ENCODE measurements at places on chromosomes 13 and 19. TPM values are rescaled to one million over a fixed set of nuclear protein-coding genes. Genes with fewer than 3 reads are reported as not detected.
A peak's percentile ranks its signal among the peaks of the same experiment; 100 is the strongest.

Gene ZNF90
- polyA plus RNA-seq = 5.4 TPM

Gene KIRREL2
- polyA plus RNA-seq = 0.24 TPM

Gene LILRB1
- 1.4 TPM for polyA plus RNA-seq

Gene LPAR2
- polyA plus RNA-seq = 4.5 TPM

Gene SERPINE3
- polyA plus RNA-seq = 0.17 TPM

Gene LMO7
- 138 TPM for polyA plus RNA-seq

Gene GRAMD1A
- polyA plus RNA-seq = 34.0 TPM

Gene UBE2L5
- 0.62 TPM for polyA plus RNA-seq

Gene PRKCSH
- 175 TPM for polyA plus RNA-seq

DNA sequence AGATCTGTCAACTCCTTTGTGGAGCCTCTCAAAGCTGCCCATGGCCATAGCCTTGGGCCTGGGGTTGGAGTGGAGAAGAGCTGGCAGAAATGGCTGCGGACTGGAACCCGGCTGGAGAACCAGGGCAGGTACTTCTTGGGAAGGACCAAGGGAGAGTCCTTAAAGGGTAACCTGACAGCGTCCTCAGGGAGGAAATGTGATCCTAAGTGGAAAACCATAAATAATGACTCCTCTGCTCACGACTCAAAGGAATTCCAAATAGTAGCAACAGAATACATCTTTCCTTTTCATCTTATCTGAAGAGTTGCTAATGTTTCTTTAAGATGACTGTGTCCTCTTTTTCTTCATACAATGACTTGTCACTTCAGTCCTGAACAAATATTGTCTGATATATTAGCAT is 41.0 kb downstream of the RAP2A start:
- no peak for DNase-seq

DNA sequence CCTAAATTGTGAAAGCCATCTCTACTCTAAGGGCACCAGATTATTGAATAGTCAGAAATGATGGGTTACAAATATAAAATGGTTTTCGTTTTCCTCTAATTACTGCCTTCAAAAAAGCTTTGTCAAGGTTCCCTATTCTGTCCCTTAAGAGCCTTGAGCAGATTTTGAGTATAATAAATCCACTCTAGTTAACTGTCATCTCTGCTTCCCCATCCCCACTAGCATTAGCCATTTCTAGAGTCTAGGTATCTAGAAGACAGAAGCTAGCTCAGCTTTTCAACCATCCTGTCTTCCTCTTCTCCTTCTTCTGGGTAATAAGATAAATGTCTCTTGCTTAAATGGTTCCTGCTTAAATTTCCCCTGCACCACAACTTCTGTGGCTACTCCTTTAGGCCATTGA is 290.4 kb downstream of the DACH1 start:
- DNase-seq = no peak

DNA sequence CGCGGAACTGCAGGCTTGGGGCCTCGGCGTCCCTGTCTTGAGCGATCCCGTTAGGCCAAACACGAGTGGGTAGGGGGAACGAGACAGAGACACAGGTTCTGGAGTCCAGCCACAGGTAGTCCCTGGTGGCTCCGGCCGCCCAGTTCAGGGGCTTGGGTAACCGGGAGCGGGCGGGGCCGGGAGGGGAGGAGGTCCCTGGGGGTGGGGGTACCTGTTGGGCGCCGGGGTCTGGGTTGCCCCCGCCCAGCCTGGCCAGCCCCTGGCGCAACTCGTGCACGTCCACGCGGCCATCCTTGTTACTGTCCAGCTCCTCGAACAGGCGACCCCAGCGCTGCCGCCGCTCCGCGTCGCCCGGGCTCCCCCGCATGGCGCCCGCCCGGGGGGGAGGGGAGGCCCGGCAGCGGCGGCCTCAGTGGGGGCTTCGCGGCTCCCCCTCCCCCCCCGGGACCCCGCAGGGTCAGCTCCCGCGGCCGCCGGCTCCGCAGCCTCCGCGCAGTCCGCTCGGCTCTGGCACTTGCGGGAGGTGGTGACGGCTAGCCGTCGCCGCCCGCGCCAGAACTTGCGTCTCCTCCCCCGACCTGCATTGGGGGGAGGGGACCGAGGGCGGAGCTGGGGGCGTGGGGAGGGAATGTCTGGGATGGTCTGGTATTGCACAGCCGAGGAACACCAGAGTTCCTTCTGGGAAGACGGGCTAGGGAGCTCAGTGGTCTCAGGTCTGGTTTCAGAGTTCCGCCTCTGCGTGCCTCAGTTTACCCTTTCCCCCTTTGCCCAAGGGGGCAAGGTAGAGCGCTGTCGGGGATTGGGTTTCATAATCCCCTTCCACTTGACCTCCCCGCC is at the start of gene SLC25A23:
Gene SLC25A23, minus strand, starts transcription at position 531 of the 837 bp plus-strand sequence. Its CDS starts 164 bp downstream, at position 367.
- peak; percentile 83 for DNase-seq

GRCh38 chr13:60707878-60708277 is 310.9 kb downstream of the TDRD3 start:
- no peak for DNase-seq

DNA sequence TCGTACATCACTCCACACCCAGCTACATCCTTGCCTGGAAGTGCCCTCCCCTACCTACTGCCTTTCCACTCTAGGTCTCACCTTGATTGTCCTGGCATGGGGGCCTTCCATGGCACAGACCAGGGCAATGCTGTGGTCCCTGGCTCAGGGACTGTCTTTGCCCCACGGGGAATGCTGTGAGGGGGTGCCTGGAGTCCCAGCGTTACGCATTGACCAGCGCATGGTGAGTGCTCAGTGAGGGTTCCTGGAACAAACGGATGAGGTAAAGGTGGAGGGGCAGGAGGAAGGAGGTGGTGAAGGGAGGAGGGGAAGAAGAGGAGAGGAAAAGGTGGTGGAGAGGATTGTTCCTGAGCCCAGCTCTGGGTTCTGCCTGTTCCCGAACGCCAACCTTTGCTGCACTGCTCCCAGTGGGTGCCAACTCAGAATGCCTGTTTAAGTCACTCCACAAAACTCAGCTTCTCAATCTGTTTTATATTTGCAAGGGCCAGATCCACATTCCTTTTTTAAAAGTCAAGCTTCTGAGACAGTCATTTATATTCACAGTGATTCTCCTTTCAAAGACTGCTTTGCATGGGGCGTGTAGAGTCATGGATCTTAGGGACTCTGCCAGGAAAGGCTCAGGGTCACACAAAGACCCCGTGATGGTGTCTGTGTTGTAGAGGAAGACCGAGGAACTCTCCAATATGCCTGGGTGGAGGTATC is 40.8 kb downstream of the CHST8 start:
- no peak for DNase-seq

- no peak for DNase-seq
Observed at GRCh38 chr13:112728375-112729126, 38.7 kb downstream of the ATP11A start.

GRCh38 chr13:30145709-30146367 is 161.5 kb downstream of the KATNAL1 start:
- no peak for DNase-seq

- no peak for DNase-seq
Observed at GRCh38 chr13:77831866-77832265, 86.8 kb downstream of the EDNRB start.

DNA sequence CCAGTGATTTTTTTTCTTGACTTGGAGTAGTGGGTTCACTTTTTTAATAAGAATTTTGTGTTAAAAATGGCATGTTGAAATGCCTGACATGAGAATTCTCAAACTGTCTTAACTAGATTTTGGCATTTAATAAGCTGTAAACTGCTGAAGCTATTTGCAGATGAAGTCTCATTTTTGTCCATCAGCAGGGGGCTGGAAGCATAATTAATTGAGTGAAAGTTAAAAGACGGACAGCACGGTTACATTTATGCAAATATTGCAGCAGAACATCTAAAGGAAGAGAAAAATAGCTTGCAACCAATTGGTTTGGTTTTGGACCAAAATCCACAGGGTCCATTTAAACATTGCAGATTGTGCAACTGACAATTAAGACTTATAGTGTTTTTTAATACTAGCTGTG is 837.3 kb upstream of the KLHL1 start:
- DNase-seq = no peak

GRCh38 chr13:107641574-107641973 is 573.8 kb downstream of the LIG4 start:
- no peak for DNase-seq

- no peak for DNase-seq
Observed at GRCh38 chr13:18996627-18997051, 185.0 kb downstream of the TUBA3C start.

GRCh38 chr13:47433461-47434005 is 536.7 kb upstream of the HTR2A start:
- DNase-seq = no peak
